RPMI7951 (cell line): ENCODE measurements at places on chromosomes 3 and 15.

DNA sequence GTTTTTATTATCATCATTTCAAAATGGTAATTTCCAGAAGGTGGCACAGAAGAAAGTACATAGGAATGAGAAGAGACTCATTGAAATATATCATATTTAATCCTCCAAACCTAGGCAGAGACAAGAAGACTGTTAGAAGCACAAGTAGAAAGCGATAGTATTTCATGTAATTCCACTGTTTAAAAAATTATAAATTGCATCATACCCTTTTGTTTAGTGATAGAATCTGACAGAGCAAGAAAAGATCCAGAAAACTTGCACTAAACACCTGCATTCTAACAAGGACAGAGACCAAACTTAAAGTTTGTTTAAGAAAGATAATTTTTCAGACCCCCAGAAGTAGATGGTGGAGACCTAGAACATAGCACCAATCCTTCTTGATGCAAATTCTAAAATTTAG lies 56.9 kb upstream of the CD96 start:
- no peak for DNase-seq

DNA sequence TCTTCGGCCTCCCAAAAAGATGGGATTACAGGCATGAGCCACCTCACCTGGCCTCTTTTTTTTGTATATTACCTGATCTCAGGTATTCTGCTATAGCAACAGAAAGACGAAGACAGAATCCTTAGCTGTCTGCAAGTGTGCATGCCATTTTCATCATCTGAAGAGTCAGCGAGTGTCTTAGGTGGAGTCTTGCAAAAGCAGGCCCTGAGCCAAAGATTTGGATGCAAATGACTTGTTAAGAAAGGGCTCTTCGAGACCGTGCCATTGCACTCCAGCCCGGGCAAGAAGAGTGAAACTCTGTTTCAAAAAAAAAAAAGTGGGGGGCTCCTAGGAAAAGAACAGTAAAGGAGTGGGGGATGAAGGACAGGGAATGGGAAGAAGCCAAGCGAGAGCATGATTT lies 10.2 kb upstream of the TRIM69 start:
- peak; percentile 31 for DNase-seq

- DNase-seq: no peak
Observed at GRCh38 chr3:195098741-195099525, 172.0 kb downstream of the XXYLT1 start.

- no peak for DNase-seq
Observed at GRCh38 chr15:38229705-38230310, 22.8 kb upstream of the SPRED1 start.

DNA sequence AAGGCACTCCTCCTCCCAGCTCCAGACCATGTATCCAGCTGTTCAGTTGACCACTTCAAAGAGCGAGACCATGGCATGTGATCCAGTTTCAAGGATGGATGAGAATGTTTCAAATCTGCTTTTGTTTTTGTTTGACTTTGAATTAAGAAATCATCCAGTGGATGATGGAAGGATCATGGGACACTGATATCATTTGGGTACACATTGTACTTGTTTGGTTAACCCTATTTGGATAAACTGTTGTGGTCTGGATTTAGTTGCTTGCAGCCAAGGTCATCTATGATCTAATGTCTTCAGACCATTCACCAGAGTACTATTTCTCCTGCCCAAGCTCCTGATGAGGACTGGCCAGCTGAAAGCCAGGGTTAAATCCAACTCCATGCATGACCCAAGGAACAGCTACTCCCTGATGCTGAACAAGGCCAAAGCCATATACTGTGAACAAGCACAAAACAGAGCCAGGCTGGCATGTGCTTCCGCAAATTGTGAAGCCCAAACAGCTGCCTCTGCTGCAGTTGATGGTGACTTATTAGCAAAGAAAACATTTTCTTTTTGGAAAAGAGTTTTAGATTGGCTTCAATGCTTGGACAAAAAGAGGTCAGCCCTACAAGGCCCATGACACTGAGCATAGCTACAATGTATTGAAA lies 5.2 kb upstream of the ADAMTS17 start:
- DNase-seq: no peak

- no peak for DNase-seq
Observed at GRCh38 chr3:195711813-195712534, 8.8 kb upstream of the MUC20 start.

DNA sequence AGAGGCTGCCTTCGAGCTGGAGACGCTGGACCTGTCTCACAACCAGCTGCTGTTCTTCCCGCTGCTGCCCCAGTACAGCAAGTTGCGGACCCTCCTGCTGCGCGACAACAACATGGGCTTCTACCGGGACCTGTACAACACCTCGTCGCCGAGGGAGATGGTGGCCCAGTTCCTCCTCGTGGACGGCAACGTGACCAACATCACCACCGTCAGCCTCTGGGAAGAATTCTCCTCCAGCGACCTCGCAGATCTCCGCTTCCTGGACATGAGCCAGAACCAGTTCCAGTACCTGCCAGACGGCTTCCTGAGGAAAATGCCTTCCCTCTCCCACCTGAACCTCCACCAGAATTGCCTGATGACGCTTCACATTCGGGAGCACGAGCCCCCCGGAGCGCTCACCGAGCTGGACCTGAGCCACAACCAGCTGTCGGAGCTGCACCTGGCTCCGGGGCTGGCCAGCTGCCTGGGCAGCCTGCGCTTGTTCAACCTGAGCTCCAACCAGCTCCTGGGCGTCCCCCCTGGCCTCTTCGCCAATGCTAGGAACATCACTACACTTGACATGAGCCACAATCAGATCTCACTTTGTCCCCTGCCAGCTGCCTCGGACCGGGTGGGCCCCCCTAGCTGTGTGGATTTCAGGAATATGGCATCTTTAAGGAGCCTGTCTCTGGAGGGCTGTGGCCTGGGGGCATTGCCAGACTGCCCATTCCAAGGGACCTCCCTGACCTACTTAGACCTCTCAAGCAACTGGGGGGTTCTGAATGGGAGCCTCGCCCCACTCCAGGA lies 21.1 kb downstream of the NRROS start:
- DNase-seq: no peak

- no peak for DNase-seq
Observed at GRCh38 chr15:32974691-32975090, 219.8 kb downstream of the FMN1 start.

DNA sequence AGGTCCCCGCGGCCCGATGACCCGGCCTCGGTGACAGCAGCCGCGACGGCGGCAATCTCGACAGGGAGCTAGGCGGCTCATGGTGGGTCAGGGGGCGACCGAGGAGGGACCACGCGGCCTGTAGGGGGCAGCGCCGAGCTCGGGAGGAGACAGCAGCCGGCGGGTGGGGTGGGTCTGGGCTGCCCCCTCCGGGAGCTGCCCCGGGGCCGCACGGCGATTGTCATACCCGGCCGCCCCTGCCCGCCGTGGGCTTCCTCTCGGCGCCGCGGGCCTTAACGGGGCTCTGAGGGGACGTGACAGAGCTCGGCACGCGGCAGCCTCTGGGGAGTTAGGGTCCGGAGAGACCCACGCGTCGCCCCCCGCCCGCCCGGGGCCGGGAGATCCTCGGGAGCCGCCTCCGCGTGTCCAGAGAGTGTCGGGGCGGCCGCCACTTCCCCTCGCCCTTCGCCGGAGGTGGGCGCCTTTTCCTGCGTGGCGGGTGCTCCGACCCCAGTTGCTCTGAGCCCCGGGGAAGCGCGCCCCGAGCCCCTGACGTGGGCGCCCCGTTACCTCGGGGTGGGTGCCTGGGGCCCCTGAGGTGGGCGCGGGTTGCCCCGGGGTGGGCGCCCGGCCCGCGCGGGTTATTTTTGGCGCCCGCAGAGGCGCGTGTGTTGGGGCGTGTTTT lies 539 bp upstream of the PLCL2 start:
- DNase-seq: no peak

GRCh38 chr3:27614592-27614991 lies 107.5 kb downstream of the EOMES start:
- DNase-seq: no peak

GRCh38 chr3:14439501-14440167 lies 37.2 kb downstream of the SLC6A6 start:
- DNase-seq: no peak

DNA sequence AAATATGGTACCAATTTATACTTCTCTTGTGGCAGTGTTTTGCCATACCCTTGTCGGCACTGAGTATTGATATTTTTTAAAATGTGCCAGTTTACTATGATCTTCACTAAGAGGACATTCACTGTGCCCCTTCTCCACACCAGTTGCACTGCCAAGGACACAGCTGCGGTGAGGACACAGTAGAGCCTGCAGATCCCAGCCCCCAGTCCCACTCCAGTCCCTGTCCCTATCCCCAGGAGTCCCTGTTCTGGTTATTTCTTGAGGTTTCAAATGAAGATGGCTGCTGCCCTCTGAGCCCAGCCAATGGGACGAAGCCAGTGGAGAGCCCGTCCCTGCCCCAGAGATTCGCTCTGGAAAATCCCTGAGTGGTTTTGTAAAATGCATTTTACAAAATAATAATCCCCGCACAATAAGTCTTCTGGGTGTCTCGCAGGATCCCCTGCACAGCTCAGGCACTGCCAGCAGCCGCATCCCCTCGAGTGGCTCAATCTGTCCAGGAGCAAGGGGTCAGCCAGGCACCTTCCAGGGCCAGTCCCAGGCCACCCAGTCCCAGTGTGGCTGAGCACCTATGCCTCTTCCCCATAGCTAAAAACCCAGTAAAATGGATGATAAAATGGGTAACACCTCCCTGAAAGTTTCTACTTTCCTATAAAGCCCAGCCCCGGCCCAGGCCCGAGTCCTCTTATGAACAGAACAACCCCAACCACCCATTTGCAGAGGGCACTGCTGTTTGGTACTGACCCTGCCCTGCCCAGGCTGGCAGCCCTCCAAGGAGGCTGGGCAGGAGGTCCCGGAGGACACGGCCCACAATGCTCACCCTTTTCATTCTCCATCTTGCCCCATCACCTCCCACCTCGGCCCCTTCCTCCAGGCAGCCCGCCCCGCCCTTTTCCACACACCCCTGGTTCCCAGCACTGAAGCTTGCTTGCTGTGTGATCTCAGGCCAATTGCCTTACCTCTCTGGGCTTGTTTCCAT lies 91.1 kb downstream of the VGLL4 start:
- no peak for DNase-seq

GRCh38 chr3:169497567-169498257 lies 165.8 kb downstream of the MECOM start:
- DNase-seq: no peak

DNA sequence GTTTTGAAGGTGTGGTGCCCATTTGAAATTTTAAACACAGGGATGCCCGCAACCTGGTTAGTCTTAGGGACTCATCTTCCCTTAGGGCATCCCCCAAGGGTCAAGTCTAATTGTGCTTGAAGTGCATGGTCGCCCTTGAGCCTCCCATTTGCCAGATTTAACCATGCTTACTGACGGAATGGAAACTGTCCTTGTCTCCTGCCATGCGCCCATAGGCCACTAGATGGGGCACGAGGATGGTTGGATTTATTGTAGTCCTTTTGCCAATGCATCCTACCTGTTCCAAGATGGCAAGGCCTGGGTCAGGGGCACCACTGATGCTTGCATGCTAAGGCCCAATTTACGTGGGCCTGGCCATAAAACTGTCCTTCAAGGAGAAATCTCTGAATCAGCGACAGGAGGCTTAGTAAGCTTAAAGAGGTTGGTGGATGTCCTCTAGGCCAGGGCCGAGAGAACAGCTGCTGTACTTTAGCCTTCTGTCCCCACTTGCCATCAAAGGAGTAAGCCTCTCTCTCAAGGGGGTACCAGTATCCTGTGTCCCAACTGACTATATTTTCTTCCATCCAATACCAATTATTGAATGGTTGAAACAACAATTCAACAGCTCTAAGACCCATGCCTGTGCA lies 355.4 kb downstream of the OTOL1 start:
- DNase-seq: peak; percentile 33

- peak; percentile 78 for DNase-seq
Observed at GRCh38 chr3:64318001-64318400, 92.7 kb upstream of the PRICKLE2 start.

GRCh38 chr15:92519709-92520108 lies 126.0 kb downstream of the ST8SIA2 start:
- DNase-seq: peak; percentile 42

DNA sequence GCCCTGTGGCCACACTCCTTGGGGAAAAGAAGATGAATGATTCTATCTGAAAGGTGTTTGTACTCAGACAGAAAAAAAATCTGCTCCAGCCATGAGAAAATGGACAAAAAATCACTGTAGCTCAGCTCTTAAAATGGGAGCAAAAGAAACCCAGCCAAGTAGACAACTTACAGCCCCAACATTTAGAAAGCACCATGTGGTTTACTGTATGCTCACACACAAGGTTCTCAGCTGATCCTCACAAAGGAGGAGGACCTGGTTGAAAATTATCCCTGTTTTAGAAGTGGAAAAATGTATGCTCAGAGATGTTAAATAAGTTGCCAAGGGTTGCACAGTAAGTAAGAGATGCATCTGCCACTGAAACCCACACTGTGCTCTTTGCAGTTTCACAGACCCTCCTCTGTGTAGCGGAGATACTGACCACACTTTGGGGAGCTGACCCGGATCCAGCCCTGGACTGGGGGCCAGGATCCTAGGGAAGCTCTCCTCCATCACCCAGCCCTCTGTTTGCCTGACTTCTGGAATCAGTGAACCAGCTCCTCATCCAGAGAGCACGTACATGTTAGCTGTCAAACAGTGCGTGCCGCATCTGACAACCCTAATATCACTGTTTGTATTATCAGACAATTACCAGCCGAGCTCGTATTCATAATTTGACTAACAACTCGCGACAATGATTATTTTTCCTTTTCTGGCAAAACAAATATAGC lies 32.7 kb upstream of the TPRG1 start:
- no peak for DNase-seq

DNA sequence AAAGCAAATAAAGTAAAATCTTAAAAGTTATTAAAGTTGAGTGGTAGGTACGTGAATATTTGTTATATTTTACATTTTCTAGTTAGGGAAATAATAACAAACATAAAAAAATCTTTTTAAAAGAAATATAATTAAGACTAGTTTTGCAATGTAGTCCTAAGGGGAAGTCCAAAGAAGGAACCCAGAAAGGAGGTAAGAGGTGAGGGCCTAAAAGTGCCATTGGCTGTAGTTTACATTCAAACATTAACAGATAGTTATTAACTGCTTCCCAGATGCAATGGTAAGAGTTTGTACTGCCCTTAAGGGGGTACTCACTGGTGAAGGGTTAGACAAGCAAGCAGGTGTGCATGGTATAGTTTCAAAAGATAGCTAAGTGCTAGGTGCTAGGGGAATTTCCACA lies 79.2 kb downstream of the B3GALNT1 start:
- DNase-seq: no peak

- DNase-seq: no peak
Observed at GRCh38 chr15:91988071-91988470, 134.6 kb downstream of the SLCO3A1 start.

GRCh38 chr3:120425572-120426250 lies 25.1 kb downstream of the FSTL1 start:
- peak; percentile 90 for DNase-seq

GRCh38 chr3:36813305-36813704 lies 49.0 kb upstream of the DCLK3 start:
- DNase-seq: peak; percentile 17

- no peak for DNase-seq
Observed at GRCh38 chr15:59405079-59405478, 32.4 kb upstream of the MYO1E start.

GRCh38 chr15:78207110-78207458 lies 27.3 kb downstream of the ACSBG1 start:
- no peak for DNase-seq

- DNase-seq: no peak
Observed at GRCh38 chr3:179706233-179706632, 53.4 kb downstream of the USP13 start.
